Upper lobe of left lung (tissue), 6 donors: ENCODE measurements at places on chromosomes 2 and 18. TPM values are rescaled to one million over a fixed set of nuclear protein-coding genes. Genes with fewer than 3 reads are reported as not detected.

The PTPRN gene
- total RNA-seq: 0.30 TPM

DNA sequence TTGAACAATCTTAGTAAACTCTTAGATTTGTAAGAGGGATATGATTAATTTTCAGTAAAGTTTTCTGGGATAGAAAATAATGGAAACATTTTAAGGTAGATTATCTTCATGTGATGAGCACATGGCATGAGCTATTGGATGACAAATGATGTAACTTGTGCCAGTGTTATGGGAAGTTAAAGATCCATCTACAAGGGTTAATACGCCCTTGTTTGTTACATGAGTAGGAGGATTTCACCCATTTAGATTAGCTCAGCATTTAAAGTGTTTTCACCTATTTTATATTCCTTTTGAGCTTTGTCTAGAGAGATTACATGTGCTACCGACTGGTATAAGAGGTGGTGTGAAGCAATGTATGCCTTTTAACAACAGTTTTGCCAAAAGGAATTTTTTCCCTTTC lies 5.6 kb downstream of the CLIP4 start:
- DNase-seq: no peak

DNA sequence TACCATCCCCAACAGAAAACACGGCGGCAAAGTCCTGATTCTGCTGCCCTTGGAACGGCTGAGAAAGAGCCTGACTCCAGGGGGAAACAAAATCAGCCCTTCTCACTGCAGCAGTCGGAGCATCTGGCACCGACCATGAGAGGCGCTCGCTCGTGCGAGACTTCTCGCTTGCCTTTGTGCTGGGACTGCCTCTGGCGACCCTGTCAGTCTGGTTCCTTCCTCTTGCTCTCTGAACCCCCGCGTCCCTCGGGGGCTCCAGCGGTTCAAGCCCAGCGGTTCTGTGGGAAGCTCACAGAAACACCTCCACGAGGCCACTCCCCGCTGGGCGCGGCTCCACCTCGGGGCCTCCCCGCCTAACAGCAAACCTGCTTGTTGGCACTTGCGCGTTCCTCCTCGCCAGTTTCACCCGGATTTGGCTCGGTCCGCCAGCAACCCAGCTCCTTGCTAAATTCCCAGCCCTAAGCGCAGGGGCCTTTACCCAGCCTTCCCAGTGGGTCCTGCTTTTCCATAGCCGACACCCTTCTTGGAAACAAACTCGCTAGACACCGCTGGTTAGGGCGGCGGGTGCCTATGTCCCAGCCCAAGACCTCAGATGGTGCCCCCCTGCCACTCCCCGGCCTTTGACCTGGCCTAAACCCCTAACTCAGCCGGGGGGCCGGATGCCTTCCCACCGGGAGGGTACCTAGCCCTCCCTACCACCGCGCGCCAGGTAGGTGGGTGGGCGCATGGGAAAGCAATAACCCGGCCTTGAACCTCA lies 2.2 kb downstream of the RND3 start:
- DNase-seq: peak; percentile 74

- DNase-seq: no peak
Measured at GRCh38 chr2:201471732-201472393, 20.3 kb downstream of the STRADB start.

DNA sequence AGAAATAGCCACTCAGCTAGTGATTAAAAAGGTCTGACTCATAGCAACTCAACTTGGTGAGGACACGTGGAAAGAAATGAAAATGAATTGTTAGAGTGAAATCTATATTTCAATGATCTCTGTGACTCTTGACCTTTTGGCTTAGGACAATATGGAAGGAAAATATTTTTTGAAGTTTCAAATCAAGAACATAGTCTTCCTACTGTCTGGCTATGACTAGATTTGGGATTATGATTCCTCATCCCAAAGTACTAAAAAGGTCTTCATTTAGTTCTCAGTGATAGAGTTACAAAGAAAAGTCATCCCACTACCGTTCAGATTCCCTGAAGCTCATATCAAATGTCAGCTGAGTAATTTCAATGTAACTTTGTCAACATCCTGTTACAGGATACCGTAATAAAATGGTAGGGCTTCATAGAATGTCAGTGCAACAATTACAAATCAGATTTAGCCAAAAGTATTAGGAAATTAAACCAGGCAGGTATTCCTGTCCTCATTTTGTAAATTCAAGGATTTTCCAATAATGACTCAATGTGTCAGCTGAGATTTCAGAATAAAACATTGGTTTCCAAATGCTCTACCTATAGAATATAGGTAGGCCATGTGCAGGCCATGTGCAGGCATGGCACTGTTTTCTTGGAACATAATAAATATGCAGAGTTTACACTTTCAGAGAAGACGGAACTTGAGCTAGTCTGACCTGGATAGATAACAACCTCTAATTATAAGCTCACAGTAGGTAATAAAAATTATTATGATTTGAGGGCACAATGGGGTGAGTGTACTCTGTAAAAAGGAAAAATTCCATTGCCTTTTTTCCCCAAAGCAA lies 36.0 kb downstream of the ANKRD29 start:
- no peak for DNase-seq

GRCh38 chr18:45060102-45060501 lies 379.4 kb downstream of the SETBP1 start:
- DNase-seq: no peak

DNA sequence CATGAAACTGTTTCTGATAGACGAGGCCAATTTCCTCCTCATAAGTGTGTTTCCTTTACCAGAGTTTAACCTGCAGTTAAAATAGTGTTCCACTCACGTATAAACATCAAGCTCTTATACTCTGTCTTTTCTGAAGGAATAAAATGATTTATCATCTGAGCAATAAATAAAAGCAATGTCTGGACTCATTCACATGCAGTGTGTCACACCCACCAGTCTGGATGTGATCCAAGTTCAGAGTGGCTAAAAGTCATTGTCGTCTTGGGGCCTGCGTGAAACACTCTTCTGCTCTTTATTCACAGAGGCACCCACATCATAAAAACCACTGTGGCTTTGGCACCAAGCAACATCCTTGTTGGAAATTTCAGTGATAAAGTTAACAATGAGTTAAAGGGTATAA lies 19.5 kb upstream of the SLC9A4 start:
- DNase-seq: no peak

- peak; percentile 52 for DNase-seq
Measured at GRCh38 chr2:152635635-152636298, 81.5 kb downstream of the PRPF40A start.

DNA sequence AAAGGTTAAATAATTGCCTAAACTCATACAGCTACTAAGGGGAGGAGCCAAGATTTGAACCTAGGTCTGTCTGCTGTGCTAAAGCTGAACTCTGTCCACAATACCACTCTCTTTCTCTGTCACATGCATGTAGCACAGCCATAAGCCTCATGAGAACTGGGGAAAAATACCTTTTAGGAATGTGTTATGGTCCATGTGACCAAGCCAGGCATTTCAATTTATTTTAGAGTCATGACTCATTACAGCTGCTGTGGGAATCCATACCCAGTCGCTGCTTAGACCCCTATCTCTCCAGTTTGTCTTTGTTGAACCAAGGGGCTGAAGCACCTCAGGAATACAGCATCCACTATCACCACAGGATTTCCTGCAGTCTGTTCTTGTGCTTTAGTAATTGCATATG lies 200.0 kb upstream of the SIX3 start:
- DNase-seq: no peak

DNA sequence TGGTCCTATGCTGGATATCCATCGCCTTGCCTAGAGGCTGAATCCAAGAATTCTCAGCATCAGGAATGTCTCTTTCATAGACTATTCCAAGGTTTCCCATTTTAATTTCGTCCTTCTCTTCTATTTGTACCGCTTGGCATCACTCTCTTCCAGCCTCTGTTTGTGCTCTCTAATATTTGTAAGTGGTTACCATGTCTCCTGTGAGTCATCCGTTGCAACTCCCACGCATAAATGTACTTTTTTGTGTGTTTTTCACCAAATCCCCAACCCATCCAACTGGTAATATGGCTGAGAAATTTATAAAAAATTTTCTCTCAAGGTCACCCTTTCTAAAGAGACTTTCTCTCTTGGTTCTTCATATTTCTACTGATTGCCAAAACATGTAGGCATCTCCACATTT lies 21.8 kb downstream of the COLEC12 start:
- no peak for DNase-seq

The SCN9A gene
- 24.1 TPM for total RNA-seq

DNA sequence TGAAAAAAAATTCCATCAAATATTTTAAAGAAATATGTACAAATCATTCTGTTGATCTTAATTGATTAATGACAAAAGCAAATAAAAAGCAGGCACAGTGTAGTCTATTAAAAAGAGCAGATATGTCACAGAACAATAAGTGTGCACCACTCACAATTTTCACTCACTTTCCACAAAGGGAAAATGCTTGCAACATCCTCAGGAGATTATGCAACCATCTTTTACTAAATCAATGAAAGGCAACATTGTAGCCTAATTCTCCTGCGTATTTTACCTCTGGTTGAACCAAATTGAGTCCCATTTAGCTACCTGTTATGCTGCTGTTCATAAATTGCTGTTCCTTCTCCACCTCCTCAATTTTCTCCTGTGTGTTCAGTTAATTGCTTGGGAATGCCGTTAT lies 1346.8 kb upstream of the PIK3C3 start:
- no peak for DNase-seq

The BCL11A gene
- 4.3 TPM for total RNA-seq

The IL1R2 gene
- 24.7 TPM for total RNA-seq

- peak; percentile 97 for DNase-seq
Measured at GRCh38 chr2:85678794-85679672, 11.0 kb upstream of the SFTPB start.

DNA sequence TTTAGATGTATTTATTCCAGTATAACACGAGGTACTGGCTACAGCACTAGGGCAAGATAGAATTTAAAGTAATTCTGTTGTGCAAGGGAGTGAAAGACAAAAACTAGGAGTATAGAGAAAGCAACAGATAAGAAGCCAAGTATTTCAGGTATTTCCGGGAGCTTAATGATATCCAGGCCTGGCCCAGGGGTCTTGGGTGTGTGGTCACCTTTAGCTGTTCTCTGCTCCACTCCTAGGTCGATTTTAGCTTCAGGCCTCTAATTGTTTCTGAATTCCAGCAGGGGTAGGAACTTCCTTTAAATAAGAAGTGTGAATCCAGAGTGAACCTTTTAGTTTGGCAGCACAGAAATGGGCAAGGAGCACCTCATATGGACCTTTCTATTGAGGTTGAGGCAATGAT lies 342.3 kb upstream of the MYT1L start:
- DNase-seq: no peak

The SERPINB11 gene
- 0.46 TPM for total RNA-seq

DNA sequence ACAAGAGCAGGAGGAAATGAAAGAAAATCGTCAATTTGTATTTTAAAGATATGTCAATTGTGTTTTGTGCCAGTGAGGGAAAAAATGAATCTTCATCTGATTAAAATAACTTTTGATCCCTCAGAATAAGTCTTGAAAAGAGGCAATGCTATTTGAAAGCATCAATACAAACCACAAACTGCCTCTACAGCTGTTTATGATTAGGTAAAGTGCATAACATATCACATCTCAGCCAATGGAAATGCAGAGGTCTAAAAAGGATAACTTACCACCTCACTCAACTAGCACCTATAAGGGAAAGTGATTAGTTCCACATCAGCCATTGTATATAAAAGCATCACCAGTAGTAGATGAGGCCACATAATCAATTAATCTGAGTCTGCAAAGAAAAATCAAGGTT lies 492.2 kb upstream of the CDH2 start:
- DNase-seq: no peak

DNA sequence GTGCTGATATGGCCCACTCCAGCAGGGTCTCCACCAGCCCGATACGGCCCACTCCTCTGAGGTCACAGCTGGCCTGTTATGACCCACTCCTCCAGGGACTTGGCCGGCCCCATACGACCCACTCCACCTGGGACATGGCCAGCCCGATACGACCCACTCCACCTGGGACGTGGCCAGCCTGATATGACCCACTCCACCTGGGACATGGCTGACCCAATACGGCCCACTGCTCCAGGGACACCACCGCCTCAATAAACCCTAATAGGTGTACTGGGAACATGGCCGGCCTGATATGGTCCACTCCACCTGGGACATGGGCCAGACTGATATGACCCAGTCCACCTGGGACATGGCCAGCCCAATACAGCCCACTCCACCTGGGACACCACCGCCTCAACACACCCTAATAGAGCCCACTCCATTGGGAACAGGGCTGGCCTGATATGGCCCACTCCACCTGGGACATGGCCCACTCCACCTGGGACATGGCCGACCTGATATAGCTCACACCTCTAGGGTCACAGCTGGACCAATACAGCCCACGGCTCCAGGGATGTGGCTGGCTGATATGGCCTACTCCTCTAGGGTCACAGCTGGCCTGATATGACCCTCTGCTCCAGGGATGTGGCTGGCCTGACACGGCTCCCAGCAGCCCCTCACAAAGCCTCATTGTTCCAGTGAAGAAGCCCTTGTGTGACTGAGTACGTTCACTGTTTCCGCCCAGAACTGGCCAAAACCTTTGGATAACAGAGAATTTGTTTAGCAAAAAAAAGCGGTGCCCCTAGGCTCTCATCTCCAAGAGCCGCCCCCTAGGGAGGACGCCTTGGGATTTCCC lies 245.6 kb downstream of the HDAC4 start:
- DNase-seq: no peak

DNA sequence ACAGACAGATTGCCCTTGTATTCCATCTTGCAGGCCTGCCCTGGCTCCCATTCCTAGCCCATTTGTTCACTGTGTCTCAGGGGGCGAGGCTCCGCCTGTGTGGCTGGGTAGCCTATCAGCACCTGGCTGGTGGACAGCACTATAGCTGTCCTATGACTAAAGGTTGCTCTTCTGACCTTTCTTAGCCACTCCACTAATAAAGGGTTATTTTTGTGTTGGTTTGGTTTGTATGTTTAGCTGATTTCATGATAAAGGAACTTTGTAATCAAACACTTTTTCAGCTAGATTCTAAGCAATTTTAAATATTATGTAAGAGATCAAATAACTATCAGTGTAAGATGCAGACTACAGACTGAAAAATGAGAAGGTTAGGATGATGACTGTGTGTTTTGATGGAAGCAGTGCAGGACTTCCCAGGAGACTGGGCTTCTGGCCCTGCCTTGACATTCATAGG lies 72.2 kb downstream of the CRIM1 start:
- DNase-seq: no peak

- DNase-seq: no peak
Measured at GRCh38 chr2:44456946-44457345, 95.2 kb downstream of the CAMKMT start.

The CCBE1 gene
- 23.6 TPM for total RNA-seq

The ASPRV1 gene
- total RNA-seq: 1.4 TPM
